Stimulated activated CD8-positive, alpha-beta memory T cell treated with anti-CD3 and anti-CD28 coated beads, Interleukin-12 subunit alpha, Interleukin-12 subunit beta, amount 100 ng/mL, for 1 hour (primary cell): ENCODE measurements at places on chromosomes 2 and 18.

DNA sequence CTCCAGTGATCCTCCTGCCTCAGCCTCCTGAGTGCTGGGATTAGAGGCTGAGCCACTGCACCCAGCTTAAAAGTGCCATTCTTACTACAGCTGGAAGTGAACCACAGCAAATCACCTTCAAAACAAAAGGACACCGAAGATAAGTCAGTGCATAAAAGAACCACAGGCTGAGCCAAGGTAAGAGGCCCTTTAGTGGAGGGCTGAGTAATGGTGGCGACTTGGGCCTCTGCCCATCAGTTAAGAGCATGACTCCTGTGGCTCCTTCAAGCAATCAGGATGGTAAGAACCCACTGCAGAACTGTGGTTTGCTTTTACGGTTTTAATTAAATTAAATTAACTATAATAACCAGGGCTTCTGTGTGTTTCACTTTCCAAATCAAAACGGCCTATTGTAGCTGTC, 75.1 kb downstream of the CTAGE1 start:
- DNase-seq = no peak

DNA sequence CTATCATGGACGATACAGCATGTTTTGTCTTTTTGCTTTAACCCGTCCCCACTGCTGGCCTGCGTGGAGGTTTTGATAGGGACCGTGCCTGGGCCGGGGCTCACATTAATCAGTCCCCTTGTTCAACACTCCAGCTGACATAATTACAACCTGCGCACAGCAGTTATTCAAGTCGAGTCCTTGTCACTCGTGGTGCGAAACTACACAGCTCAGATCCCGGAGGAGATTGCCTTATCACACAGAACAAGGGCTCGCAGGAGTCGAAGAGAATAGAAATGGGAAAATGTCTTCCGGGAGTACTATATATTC, 304.4 kb downstream of the ZNF407 start:
- no peak for DNase-seq

DNA sequence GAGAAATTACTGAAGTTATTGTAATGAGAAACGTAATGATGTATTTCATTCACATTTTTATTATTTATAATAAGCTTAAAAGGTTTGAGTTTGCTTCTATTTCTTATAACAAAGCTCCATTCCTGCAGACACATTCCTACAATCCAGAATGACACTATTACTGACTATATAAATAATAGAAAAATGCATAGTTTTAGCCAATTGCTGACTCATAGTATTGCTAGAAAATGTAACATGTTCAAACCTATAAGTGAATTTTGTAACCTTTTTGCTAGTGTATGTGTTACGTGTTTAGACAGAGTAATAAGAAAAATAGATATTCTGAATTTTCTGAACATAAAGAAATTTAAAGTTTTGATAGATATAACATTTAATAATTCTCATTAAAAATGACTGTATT, 9.3 kb upstream of the VWC2L start:
- no peak for DNase-seq

GRCh38 chr2:165903406-165903805, 50.2 kb downstream of the TTC21B start:
- no peak for DNase-seq

- DNase-seq = no peak
Measured at GRCh38 chr18:69209761-69210160, 190.9 kb upstream of the DOK6 start.

GRCh38 chr18:37272226-37272625, 293.4 kb downstream of the CELF4 start:
- no peak for DNase-seq

DNA sequence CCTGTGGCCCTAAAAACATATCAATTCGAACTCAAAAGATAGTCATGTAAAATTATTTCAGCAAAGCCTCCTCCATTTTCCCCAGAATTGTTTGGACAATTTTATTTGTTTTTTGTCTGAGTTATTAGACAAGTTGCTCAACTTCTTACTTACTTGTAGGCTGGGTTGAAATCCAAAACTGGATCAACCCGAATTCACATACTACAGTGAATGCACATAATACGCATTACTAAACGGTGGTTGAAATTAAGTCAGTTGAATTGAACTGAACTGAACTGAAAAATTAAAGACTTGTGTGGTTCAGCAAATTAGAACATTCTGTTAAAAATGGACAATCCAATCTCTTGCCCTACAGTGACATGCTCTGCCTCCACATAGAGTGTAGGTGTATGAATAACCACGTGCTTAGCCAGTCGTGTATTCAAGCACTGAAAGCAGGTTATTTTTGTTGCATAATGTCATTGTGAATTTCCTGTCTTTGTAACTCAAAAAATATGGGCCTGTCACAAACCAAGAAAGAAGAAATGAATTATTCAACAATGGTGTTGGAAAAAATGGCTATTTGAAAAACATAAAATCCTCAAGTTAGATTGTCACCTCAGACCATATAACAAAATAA, 441.0 kb downstream of the TXNL1 start:
- DNase-seq = no peak

DNA sequence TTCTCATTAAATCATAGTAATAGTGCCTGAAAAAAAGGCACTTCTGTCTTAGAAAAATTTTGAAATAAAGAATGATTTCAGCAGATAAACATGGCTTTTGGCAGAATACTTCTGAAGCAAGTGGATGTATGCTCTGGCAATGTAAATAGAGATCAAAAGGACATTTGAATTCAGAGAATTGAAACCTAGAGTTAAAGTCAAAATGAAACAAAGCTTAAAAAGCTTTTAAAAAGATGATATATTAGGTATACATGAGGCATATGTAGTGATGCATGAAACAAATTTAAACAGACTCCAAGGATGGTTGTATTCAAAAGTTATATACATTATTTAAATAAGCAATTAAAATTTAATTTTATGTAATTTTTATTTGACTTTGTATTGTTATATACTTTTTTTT, 1344.5 kb upstream of the TMEFF2 start:
- no peak for DNase-seq

DNA sequence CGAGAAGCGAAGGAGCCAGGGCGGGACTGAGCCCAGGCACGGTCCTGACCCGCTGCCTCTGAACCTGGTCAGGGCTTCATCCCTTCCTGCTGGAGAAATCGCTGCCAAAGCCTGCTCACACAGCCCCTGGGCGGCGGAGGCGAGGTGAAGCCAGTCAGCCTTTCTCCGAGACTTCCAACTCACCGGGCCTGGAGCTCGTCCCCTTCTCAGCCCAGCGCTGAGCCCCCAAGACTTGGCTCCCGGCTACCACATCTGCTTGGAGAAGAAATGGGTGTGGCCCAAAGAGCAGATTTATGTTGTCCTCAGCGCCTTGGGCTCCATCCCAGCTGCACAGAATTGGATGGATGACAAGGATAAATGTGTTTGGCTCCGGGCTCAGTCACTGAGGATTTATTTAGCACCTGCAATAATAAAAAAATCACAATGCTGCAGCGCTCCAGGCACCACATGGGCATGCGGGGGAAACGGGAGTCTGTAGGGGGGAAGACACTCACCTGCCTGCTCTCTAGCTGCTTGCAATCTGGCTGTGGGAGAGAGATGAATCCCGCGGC, 64.9 kb downstream of the ACTR2 start:
- DNase-seq = no peak

- DNase-seq = no peak
Measured at GRCh38 chr2:178731300-178731699, 75.9 kb downstream of the TTN start.

DNA sequence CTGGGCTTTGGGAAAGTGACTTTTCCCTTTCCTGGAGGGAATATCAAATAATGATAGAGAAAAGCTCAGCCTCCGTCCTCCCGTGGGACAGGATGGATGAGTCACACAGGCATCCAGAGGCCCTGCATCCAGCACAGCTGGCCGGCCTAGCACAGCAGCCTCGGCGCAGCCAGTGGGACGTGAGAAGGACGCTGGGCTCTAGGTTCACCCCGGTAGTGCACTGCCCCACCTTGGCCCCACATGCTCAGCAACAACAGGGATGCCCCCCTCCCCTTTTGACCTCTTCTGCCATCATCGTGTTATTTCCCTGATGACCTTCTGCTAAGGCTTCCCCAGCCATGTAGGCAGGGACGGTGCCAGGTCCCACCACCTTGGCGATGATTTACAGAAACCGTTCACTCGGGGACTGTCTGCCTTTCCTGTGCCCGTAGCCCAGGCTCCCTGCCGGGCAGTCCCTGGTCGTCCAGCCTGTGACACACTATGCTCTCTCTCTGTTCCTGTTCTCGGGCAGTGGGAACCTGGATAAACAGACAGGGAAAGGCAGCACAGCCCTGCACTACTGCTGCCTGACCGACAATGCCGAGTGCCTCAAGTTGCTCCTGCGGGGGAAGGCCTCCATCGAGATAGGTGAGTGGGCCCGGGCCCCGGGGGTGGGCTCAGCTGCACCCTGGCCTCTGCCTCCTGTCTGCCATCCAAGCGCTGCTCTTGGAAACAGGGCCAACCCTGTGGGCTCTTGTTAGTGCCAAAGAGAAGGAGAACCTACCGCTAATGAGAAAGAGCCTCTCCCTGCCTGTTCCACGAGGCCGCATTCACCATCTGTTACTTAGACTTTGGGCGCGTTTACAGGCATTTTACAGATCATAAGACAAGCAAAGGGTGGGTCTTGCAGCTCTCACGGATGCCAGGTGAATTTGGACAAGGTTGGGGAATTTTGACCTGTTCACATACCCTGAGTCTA, 44.6 kb downstream of the ITGB1BP1 start:
- no peak for DNase-seq

GRCh38 chr2:176768185-176768584, 444.4 kb upstream of the HNRNPA3 start:
- no peak for DNase-seq

DNA sequence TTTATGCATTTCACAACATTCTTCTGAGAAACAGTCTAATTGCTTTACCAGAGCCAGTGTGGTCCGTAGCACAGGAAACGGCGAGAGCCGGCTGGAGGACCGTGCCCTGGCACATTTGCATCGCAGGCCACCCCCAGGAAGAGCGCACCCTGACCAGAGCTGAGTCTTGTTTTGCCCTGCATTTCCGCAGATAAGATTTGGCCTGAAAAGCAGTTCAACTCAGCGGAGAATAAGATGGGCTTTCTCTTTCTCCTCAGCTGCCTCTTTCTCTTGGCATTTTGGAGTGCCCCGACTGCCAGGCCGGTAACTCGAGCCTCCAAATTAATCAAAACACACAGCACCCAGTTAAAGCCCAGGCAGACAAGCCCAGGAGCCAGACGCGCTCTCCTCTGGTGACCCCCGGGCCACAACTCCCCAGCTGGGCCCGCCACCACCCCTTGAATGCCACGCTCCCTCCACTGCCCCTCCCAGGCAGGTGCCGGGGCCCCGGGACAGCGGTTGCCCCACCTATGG, 464 bp downstream of the COL4A4 start:
- DNase-seq = no peak

- DNase-seq = no peak
Measured at GRCh38 chr2:17540093-17540812, at the start of gene VSNL1. Gene VSNL1 (plus strand): TSS chr2:17540696. CDS start chr2:17592075, 51,379 bp downstream.

DNA sequence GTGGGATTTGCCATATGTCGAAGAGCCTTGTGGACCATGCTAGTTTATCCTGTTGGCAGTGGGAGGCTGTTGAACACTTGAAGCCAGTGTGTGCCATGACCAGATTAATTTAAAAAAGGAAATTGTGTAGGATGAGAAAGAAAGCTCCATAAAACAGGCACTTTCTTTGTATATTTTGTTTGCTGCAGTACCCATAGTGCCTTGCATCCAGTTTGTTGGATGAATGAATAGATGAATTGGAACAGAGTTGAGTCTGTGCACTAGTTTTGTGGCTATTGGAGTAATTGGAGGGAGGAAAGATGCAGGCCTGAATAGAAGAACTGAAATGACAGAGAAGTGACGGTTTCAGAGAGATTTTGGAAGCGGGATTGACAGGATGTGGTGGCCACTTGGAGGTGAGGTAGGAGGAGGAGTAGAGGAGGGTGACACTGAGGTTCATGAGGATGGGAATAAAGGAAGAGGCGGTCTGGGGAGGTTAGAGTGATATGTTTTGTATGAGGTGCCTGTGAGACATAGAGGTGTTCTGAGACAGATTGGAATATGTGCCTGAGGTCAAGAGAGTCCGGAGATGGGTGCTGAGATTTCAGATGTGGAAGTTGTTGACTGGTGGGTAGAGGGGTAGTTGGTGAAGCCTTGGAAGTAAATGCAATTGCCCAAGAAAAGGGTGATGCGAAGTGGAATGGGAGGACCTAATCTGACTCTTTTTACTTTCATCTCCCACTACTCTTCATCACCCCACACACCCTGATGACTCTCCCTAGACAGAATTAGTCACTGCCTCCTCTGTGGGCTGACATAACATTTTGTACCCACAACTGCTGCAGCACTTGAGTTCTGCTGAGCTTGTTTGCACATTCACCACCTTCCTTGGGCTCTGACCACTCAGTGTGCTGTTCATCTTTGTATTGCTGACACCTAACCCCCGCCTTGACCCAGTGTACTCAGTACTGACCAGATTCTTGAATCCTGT, 5.1 kb downstream of the DGUOK start:
- DNase-seq = peak; percentile 25

- DNase-seq = no peak
Measured at GRCh38 chr2:213243189-213244044, 40.8 kb upstream of the SPAG16 start.

DNA sequence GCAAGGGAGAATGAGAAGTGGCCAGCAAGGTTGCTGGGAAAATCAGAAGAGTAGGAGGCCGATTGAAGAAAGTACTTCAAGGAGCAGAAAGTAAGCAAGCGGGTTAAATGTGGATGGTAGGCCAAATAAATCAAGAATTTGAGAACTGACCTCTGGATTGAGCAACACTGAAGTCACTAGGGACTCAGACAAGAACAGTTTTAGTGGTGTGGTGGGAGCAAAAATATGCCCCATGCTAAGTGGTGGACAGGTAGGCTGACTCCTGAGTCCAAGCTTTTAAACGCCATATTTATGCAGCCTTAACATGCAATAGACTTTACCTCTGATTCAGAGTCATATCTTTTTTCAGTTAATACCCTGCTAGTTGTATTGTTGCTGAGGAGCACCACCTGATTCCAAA, 4.5 kb downstream of the TRABD2A start:
- no peak for DNase-seq

DNA sequence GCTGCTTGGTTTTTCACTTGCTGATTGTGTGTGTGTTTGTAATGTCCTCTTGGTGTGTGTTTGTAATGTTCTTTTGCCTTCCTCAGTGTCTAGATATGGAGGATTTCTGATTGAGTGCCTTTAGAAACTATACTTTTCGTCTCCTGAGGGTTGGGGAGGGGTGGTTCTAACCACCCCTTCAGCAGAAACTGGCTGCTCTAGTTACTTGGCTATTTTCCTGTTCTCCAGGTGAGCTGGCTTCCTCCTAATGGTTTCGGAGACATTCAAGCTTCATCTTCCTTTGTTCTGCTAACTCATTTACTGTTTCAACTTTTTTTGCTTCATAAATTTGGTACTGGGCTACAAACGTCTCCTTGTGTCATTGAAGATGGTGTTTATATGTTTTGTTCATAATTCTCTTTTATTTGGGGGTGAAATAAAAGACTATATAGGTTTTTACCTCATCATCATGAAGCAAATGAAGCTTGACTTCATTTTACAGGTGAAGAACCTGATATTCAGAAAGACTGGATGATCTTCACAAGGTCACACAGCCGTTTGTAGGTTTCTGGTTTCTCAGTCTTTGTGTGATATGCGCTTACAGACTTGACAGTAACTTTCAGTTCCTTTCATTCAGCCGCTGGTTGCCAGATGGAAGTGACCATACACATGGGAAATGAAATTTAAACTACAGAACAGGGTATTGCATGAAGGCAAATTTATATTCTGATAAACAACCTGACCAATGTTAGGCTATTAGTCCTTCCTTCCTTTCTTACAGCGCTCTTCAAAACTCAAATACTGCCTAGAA, 238.5 kb downstream of the GALR1 start:
- no peak for DNase-seq
